CD14-positive monocyte (primary cell): ENCODE measurements at places on chromosomes 2 and 18.

DNA sequence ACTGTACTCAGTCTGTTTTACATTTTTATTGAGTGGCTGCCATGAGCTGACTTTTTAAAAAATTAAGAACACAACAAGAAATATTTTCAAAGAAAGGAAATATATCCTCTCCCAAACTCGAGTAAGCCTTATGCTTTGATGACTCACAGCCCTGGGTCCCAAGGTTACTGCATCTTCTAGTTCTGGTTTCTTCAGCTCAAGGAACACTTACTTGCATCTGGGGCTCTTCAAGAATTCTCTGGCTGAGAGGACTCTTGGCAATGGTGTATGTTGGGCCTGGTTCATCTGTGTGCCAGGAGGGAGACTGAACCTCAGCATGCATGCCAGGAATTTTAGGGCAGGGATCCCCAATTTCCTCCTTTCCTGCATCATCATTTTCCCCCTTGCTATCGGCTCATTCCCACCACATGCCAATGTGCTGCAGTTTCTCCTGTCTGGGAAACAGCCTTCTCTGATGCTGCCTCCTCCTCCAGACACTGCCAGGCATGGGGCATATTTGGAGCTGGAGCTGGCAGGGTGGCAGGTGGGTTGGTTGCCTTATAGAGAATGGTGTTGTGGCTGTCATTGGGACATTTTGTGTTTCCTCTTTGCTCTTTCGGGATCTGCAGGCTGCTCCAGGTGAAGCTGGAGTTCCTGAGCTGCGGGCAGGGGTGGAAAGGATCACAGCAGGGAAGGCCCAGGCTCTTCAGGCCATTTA, 192.2 kb upstream of the HS6ST1 start:
- peak; percentile 55 for DNase-seq

- DNase-seq: no peak
Observed at GRCh38 chr18:67428158-67428557, 88.4 kb downstream of the DSEL start.

DNA sequence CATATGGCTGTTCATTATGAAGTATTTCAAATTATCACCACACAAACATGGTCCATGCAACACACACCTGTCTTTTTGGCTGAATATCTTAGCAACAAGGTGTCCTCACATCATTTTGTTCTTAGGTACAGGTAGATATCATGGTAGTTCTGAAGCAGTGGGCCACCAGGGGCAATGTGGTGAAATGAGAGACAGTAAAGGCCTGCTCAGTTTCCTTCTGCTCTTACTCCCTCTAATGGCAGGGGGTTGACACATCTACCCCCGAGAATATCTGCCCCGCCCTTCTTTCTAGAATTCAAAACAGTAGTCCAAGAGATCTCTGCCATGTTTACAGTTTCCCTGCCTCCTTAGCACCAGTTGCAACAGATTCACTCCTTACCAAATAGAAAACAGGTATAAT, 147.0 kb upstream of the KLHL14 start:
- DNase-seq: no peak

GRCh38 chr18:44671914-44672313, 8.8 kb upstream of the SETBP1 start:
- peak; percentile 36 for DNase-seq

- no peak for DNase-seq
Observed at GRCh38 chr2:10538224-10538894, 90.2 kb upstream of the ODC1 start.

- DNase-seq: no peak
Observed at GRCh38 chr2:241815477-241816430, 6.8 kb downstream of the NEU4 start.

- DNase-seq: no peak
Observed at GRCh38 chr2:217919781-217920351, 82.9 kb downstream of the TNS1 start.

DNA sequence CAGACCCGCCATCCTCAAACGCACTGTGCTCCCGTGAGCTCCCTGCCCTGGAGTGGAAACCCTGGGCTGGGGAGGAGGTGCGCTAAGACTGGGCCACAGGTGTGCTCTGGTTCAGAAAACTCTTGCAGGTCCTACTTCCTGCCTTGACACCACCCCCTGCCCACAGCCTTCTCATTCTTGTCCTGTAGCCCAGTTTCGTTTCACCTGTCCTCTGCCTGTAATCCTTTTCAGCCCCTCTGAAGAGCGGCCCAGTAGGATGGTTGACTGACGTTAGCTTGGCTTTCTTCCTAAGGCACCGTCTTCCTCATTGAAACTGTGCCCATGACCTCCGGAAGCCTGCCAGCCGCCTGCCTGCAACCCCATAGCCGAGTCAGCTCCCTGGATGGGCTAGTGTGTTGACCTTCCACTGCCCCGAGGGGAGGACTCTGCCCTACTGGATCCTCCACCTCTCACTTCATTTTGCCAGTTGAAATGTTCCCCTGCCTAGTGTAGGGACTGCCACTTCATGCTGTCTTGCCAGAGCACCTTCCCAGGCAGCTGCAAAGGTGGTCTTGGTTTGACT, 116.9 kb downstream of the AGAP1 start:
- DNase-seq: no peak

- DNase-seq: no peak
Observed at GRCh38 chr2:29562896-29563295, 358.5 kb downstream of the ALK start.
